Stimulated activated CD8-positive, alpha-beta memory T cell treated with anti-CD3 and anti-CD28 coated beads, Interleukin-4, amount 100 ng/mL, for 1 hour (primary cell): ENCODE measurements at places on chromosomes 2 and 18.

- no peak for DNase-seq
Measured at GRCh38 chr2:150413366-150413765, 74.1 kb downstream of the RND3 start.

DNA sequence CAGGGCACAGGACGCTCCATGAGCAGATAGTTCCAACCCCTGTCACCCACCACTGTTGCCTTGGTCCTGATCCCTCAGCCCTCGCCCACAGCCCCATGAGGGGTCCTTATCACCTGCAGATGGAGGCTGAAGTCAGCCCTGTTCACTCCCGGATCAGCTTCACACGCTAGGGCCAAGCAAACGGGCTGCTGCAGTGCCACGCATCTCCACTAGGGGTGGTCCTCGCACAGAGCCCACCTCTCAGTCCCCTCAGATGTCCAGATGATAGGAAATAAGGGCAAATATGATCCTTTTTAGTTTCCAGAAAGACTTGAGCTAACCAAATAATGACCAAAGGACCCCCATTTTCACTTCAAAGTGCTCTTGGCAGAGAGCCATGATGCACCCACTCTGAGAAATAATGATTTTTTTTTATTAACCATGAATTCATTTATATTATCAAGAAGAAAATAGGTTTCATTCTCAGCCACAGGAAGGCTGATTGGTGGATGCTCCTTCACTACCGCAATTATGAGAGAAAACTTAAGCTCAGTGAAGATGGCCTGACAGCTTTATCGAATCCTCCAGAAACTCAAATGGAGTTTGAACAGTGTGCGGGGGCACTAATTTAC lies 71.9 kb upstream of the KLHL29 start:
- no peak for DNase-seq

- no peak for DNase-seq
Measured at GRCh38 chr2:144682248-144682647, 162.3 kb upstream of the ZEB2 start.

DNA sequence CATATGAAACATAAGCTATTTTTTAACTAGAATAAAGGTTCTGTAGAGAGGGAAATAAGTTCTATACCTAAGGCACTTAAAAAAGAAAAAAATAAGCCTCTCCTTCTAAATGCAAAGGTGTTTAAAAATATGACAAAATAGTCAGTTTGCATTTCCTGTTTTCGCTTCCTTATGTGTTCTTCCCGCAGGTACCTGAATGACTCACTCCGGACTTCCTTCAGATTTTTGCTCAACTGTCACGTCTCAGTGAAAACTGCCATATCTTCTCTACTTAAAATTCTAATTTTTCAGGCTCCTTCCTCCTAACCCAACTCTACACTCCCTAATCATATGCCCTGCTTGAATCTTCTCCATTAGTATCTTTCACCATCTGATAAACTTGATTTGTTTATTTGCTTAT lies 1333.1 kb downstream of the LRP1B start:
- no peak for DNase-seq

GRCh38 chr18:9434122-9434701 lies 41.1 kb upstream of the RALBP1 start:
- DNase-seq: no peak

DNA sequence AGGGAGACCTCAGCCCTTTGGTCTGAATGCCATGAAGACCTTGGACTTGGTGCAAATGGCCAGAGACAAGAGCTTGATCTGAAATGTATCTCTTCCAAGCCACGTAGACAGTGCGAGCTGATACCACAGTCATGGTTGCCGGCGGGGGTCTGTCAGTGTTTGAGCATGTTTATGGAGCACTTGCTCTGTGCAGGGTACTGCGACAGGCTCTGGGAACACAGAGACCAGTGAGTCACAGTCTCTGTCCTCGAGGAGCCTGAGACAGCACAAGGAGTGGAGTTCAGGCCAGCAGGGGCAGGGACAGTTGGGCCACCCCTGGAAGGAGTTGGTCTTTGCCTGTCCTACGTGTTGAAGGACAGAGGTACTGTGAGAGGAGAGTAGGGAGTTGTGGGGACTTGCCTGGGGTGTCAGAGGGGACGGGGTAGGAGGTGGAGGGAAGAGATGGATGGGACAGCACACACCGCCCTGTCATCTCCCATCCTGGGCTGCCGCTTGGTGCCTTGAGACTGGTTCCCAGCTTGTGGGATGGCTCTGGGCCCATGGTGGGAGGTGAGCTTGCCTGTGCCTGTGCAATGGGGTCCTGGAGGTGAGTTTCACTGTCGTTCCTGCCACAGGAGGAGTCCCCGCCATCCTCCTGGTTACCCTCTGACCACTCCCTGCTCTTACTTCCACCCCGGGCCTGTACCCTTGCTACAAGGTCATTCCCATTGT lies 39.5 kb downstream of the ATP6V1C2 start:
- DNase-seq: no peak

- DNase-seq: no peak
Measured at GRCh38 chr2:156538083-156538504, 101.9 kb downstream of the GPD2 start.

DNA sequence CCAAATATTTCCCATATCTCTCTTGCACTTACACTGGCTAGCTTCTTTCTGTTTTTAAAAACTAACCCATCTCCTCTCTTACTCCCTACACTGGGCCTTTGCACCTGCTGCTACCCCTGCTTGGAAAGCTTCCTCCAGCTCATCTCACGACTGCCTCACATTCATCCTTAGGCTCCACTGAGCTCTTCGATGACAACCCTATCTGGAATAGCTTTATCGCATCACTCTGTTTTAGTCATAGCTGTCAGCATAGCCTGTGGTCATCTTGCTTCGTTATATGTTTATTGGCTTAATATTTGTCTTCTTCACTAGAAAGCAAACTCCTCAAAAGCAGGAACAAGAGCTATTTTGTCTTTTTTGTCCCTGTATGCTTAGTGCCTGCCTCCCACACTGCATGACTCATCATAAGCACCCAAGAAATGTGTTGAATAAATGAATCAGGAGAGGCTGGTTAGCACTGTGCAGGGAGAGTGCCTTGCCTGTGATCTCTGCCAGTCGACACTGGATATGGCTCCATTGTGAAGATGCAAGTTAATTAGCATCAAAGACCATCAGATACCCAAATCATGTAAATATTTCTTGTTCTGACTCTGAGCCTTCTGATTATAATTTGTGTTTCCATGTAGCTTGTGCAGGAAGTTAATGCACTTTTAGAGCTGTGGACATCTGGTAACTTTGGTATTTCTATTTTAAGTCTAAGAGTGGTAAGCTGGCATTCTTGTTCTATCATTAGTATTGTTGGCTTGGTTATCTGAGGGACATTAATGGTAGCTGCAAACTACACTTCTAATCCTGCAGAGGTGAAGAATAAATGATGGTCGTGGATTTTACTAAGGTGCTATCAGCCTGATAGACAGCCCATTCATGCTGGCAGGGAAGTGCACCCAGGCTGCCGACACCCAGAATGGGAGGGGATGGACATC lies 10.3 kb upstream of the DYTN start:
- no peak for DNase-seq

- no peak for DNase-seq
Measured at GRCh38 chr2:231613663-231614558, 21.2 kb downstream of the TEX44 start.

GRCh38 chr18:27749194-27749593 lies 427.7 kb downstream of the CDH2 start:
- DNase-seq: no peak

GRCh38 chr18:69157906-69158305 lies 242.8 kb upstream of the DOK6 start:
- no peak for DNase-seq

DNA sequence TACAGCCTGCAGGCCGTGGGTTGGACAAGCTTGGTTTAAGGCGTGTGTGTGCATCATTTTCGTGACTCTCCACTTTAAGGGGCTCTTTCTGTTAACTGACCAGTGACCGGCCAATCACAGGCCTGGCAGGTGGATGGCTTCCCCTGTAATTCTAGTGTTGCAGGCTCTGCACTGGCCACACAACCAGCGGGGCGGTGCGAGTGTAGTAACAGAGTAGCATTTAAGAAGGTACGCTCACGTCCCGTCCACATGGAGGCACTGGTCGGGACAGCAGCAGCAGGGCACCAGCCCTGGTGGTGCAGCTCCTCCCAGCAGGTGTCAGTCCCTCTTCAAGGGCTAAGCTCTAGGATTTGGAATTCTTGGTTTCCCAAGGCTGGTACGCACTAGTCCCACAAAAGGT lies 8.0 kb upstream of the ANO7 start:
- DNase-seq: no peak

- no peak for DNase-seq
Measured at GRCh38 chr2:226478109-226478809, 321.4 kb downstream of the IRS1 start.

DNA sequence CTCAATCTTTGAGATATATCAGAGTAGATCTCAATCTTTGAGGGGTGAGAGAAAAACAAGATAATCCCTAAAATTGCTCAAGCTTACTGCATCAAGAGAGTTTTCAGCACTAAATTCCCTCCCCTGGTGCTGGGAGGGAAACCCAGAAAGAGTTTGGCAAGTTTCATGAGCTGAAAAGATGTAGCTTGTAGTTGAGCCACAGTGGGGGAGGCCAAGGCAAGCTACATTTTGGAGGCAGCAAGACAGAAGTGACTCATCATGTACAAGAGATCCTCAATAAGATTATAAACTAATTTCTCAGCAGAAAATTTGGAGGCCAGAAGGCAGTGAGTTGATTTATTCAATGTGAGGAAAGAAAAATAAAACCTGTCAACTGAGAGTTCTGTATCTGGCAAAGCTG lies 308.2 kb downstream of the PIEZO2 start:
- DNase-seq: no peak

DNA sequence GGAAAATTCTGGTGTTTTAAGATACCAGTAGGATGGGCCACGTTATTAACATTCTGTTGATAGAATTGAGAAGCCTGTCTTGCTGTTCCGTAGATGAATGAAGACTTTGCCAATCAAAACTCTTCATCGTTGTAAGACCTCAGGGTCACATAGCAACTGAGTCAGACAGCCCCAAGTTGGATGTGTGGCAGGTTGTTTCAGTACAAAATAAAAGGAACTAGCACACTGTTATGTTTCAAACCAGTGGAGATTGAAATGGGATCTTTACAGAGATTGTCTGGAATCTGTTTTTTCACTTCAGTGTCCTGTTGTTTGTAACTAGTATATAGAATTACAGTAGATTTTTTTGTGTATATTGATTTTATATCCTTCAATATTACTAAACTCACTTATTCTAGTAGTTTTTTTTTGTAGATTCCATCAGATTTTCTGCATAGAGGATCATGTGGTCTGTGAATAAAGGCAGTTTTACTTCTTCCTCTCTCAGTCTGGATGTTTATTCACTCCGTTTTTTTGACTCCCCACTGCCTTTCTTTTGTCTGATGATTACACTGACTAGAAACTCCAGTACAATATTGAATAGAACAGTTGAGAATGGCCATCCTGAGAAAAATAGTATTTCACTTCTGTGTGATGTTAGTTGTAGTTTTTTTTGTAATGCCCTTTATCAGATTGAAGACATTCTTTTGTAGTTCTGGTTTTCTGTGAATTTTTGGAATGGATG lies 22.7 kb downstream of the EPC2 start:
- DNase-seq: no peak

DNA sequence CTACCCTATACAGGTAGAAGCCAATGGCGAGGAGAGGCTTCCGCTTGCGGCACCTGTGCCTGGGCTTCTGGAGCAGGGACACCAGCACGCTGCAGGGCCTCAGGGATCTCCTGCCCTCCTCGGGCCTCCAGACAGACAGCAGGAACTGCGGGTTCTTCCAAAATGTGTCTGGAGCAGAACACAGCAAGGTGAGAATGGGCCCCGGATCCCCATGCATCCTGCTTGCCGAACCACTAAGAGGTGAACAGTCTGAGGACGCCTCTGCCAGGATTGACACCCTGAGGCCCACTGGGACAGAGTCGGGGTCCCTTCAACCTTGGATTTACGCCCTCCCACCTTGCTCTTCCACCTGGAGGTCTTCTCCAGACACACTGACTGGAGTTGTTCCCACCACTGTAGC lies 25.4 kb downstream of the CAPN14 start:
- DNase-seq: no peak

DNA sequence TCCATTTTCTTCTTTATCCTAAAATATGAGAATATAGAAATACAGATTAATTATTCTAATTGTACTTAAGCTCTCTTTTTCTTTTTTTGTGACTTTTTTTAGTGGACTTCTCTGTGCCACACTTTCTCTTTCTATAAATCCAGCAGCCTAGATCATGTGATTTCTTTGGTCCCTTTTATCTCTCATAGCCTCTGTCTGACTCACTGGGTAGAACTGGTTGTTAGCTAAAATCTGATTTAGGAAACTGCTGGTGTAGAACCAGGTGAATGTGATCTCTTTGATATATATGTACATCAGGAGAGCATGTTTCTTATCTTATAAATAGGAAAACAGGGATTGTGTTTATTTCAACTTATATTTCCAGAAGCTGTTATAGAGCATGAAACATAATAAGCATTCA lies 54.9 kb downstream of the VRK2 start:
- no peak for DNase-seq

DNA sequence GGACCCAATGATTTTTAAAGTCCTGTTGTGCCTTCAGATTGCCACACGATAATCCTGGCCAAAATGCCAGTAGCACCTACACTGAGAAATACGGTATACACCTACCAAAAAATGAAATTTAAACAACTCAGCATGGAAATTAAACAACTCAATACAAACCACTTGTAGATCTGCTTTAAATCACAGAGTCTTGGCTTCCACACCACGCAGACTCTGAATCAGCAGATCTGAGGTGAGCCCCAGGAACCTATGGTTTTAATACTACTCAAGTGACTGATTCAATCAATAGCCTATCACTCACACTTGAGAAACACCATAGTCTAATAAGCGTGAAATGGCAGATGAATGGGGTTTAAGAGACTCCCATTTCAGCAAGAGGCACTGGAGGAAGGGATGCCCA lies 46.9 kb downstream of the MAP4K3 start:
- DNase-seq: no peak

GRCh38 chr2:85525567-85525966 lies 13.4 kb upstream of the MAT2A start:
- DNase-seq: no peak

GRCh38 chr2:41735476-41735875 lies 312.3 kb upstream of the PKDCC start:
- DNase-seq: no peak

DNA sequence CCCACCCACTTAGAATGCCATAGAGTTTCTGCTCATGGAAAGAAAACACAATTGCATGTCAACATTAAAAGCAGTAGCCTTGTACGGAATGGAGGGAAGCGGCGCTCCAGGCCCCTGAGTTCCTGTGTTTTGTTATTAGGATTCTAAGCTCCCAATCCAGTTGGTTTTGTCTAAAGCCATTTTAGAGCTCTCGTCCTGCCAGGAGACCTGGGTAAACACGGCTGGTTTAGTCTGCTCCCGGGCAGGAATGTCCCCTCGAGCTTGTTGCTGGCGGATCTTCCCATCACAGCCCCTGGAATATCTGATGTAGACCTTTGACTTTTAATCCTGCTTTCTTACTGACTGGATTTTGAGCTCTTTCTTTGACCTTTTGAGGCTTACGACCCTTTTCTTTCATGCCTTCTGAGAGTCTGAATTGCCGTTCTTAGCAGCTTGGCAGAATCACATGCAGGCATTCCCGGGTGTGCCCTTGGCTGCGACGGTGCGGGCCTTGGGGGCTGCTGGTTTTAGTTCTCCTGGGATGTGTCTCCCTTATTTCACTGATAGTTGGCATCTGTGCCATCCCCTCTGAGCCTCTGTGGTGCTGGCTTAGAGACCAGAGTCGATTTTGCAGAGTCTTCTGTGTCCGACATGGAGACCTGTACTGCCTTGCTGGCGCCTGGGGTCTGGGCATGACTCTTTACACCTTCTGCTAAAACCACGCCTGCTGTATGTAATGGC lies 25.4 kb downstream of the GREB1 start:
- DNase-seq: no peak

GRCh38 chr18:79582978-79583377 lies 96.6 kb upstream of the CTDP1 start:
- DNase-seq: no peak
